ENCODE measurements at places on chromosomes 3 and 15.

DNA sequence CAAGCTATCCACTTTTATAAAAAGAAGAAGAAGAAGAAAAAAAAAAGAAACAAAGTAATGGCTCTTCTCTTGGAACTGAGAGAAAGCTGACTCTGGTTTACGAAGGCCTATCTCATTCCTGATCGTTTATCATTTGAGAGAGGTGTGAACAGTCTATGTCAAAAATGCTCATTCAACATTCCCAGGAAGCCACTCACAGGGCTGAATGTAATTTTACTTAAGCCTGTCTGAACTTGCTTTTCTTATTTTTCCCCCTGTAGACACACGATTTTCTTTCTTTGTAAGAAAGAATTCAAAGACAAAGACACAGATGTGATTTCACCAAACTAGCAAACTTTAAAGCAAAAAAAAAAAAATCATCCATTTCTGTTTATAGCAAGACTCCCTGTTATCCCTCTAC lies 805.8 kb downstream of the FHIT start:
- no peak overlapping the region for H3K4me3 ChIP-seq
- H3K27ac ChIP-seq = no peak overlapping the region
- no peak for DNase-seq
- H3K27me3 ChIP-seq = no peaks in the 10 kb centered on the region
- no peaks in the 10 kb centered on the region for H3K36me3 ChIP-seq

DNA sequence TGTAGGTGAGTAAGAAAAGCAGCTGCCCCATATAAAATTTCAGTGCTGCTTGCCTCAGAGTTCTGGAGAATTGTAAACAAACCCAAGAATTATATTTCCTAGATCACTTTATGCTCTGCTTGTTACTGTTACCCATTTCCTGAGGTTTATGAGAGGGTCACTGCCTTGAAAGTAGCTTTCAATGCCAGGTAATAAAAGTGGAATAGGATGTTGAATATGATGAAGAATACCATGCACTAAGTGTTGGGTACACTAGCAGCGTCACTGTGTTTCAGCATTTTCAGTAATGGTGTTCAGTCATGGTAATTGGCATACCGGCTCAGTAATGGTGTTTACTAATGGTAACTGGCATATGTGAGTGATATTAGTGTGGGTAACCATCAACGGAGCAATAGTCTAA lies 449.8 kb upstream of the TPRG1 start:
- H3K4me1 ChIP-seq = no peaks in the 10 kb centered on the region
- H3K36me3 ChIP-seq = no peaks in the 10 kb centered on the region
- H3K27me3 ChIP-seq = no peaks in the 10 kb centered on the region
- no peak for DNase-seq

DNA sequence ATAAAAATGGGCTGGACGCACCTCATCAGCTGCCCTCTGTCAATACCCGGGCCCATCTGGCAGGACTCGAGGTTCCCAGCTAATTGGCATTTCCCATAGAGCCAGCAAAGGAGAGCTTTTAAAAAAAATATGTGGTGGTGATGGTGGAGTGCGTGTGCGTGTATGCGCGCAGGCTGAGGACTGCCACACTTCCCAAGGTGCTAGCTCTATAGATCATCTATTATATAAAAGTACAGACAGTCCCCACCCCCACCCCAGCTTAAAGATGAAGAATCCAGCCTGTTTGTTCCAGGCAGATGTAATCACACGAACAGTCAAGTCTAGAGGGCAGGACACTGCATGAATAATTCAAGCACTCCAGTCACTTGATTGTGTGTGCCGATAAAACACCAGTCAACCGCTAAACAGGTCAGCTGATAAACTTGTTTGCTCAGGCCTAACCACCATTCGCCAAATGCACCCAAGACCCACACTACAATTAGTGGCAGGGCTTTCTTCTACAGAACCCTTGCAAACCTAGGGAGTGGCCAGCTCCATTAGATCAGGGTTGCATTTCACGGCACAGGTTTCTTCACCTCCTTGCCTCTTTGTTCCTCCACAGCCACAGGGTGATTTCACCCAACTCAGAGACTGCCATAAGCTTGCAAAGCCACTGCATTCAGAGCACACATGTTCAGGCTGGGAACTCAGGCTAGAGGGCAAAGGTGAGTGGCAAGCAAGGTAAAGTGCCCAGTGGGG lies 5.8 kb downstream of the TLE3 start:
- no peak for DNase-seq
- no peak overlapping the region for H3K27ac ChIP-seq
- no peak overlapping the region for H3K4me3 ChIP-seq
- H3K27me3 ChIP-seq = no peaks in the 10 kb centered on the region
- H3K4me1 ChIP-seq = peaks cover 40% of the 10 kb centered on the region
- peaks cover 11% of the 10 kb centered on the region for H3K36me3 ChIP-seq

GRCh38 chr3:177683586-177683985 lies 486.3 kb upstream of the TBL1XR1 start:
- H3K4me3 ChIP-seq = no peak overlapping the region
- H3K36me3 ChIP-seq = no peaks in the 10 kb centered on the region
- H3K27me3 ChIP-seq = no peaks in the 10 kb centered on the region
- DNase-seq = no peak
- H3K27ac ChIP-seq = no peak overlapping the region
- peaks cover 4% of the 10 kb centered on the region for H3K4me1 ChIP-seq

DNA sequence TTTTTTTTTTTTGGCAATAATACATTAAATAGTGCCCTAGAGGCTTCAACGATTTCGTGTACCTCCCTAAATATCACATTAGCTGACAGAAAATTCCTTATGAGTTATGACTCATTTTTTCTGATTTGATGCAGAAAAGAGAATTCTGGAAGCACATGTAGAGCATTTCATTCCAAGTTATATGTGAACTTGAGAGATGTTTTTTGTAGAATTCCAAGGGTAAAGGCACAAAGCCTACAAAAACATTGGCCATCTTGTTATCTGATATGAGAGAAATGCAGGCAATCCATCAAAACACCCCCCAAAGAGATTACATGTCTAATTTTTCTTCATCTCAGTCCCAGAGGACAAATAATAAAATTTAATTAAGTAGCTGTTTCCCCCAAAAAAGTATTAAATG lies 6.7 kb upstream of the PFN2 start:
- no peaks in the 10 kb centered on the region for H3K36me3 ChIP-seq
- H3K27ac ChIP-seq = no peak overlapping the region
- peaks cover 4% of the 10 kb centered on the region for H3K27me3 ChIP-seq
- H3K4me3 ChIP-seq = no peak overlapping the region
- H3K4me1 ChIP-seq = no peaks in the 10 kb centered on the region

- H3K4me3 ChIP-seq = no peak overlapping the region
- no peak overlapping the region for H3K27ac ChIP-seq
- DNase-seq = no peak
- H3K27me3 ChIP-seq = no peaks in the 10 kb centered on the region
These were observed 70.9 kb downstream of the ANKRD28 start for GRCh38 chr3:15726881-15727280.

DNA sequence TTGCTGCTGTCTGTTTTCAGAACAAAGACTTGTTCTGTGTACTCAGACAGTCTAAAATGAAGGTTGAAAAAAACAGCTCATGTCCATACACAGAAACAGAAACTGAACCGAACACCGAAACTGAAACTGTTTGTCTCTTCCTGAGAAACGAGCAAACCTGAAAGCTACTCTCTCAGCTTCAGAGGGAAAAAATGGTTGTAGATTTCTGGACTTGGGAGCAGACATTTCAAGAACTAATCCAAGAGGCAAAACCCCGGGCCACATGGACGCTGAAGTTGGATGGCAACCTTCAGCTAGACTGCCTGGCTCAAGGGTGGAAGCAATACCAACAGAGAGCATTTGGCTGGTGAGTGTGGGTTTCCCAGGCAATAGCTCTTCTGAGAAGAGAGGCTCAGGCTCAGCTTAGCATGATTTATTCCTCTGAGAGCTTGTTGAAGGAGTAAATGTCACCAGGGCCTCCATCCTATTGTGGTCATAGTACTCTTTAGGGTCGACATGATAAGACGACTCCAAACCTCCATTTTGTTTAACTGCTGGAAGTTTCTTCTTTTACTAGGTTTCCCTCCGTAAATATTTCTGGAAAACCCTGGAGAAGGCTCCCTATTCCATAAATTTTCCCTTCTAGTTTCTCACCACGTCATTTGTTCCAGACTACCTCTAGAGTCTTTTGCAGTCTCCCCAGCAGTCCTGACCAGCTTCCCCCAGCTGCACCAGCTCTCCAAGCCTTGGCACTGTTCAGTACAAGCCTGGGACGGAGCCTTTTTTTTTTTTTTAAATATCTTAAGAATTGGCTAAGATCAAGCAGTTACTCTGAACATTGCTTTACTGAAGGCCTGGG lies at the start of gene RTP4:
TSS of gene RTP4 (plus strand) at position 135 of the 838 bp plus-strand sequence. CDS start at position 192, 57 bp downstream.
- peak; percentile 98 for DNase-seq
- H3K4me3 ChIP-seq = peak within 1 kb of the TSS; percentile 73
- H3K27ac ChIP-seq = peak within 1 kb of the TSS; percentile 89
- 0 out of 2 replicates have a peak, but pooled peaks cover 8% of the 10 kb centered on the region for H3K36me3 ChIP-seq

- no peak overlapping the region for H3K4me3 ChIP-seq
- H3K27me3 ChIP-seq = no peaks in the 10 kb centered on the region
- H3K4me1 ChIP-seq = no peaks in the 10 kb centered on the region
- DNase-seq = no peak
These were observed 117.6 kb downstream of the CHST2 start for GRCh38 chr3:143237077-143237627.

DNA sequence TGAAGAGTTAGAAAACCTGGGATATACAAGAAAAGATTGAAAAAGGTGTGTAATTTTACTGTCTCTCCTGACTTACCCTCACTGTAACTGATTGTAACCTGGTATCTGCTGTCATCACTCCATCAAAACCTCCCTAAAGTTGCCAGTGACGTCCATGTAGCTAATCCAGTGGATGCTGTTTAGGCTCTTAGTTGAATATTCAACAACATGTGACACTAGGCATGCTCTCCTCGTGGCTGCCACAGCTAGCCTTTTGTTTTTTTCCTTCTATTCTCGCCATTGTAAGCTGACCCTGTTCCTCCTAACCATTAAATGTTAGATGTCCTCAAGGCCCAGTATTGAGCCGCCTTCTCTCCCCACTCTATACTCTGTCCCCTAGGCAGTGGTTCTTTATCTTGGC lies 41.6 kb downstream of the GADL1 start:
- no peak for DNase-seq
- no peaks in the 10 kb centered on the region for H3K36me3 ChIP-seq
- H3K27me3 ChIP-seq = 0 out of 2 replicates have a peak, but pooled peaks cover 7% of the 10 kb centered on the region
- H3K27ac ChIP-seq = no peak overlapping the region
- peaks cover 2% of the 10 kb centered on the region for H3K4me1 ChIP-seq

DNA sequence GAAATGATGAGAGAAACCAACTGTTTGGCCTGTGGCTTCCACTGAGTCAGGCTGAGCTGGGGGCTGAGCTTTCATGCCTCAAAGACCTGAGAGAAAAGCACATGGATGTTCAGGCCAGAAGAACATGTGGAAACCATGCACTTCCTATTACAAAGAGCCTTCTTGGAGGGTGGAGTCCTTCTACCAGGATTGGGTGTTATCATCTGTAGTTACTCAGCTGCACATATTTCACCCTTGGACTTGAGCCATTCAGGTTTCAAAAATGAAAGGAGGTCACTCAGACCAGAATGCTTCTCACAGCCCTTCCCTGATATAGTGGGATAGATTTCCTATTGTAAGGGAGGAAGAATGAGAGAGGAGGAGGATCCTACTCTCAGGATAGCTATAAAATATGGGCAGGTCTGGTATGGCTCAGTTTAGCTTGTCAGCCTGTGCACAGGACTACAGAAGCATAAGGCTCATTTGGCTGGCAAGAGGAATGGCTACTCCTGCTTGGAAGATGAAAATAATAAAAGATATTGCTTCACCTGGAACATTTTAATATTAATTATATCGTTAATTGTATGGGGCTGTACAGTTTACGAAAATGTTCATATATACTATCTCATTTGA lies 173.6 kb upstream of the TMC3 start:
- H3K36me3 ChIP-seq = no peaks in the 10 kb centered on the region
- no peak overlapping the region for H3K4me3 ChIP-seq
- DNase-seq = no peak
- H3K27ac ChIP-seq = no peak overlapping the region

DNA sequence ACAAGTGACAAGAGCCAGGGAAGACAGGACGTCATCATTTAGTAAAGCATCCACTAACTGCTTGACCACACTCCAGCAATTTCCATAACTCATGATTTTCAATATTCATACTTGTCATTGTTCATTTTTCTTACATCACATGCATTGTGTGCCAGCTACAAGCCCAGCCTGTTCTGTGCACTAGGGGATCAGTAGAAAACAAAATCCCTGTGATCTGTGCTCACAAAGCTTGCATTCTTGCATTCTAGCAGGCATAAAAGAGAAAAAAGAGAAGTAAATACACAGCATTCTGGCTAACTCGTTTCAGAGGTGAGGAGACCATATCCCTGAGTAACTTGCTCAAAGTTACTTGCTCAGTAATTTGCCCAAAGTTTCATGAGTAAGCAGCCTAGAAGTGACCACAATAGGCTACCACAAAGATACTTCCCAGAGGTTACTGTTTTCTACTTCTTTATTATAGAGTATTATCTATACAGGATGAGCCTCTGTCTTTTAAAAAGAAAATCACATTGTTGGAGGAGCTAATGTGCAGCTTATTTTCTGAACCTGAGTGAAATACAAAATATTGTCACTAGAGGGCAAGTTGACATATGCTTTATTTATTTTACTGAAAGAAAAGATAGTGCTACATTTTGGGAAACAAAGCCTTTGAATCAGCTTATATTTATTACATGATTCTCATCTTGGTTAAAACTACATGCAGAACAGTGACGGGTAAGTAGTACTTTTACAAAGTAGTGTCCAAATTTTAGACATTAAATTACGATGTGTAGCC lies 701.4 kb upstream of the LMCD1 start:
- no peak overlapping the region for H3K27ac ChIP-seq
- no peaks in the 10 kb centered on the region for H3K27me3 ChIP-seq
- no peak overlapping the region for H3K4me3 ChIP-seq
- H3K36me3 ChIP-seq = no peaks in the 10 kb centered on the region
- DNase-seq = no peak

- no peaks in the 10 kb centered on the region for H3K36me3 ChIP-seq
- H3K27me3 ChIP-seq = no peaks in the 10 kb centered on the region
These were observed 66.5 kb upstream of the TBL1XR1 start for GRCh38 chr3:177263615-177264368.

DNA sequence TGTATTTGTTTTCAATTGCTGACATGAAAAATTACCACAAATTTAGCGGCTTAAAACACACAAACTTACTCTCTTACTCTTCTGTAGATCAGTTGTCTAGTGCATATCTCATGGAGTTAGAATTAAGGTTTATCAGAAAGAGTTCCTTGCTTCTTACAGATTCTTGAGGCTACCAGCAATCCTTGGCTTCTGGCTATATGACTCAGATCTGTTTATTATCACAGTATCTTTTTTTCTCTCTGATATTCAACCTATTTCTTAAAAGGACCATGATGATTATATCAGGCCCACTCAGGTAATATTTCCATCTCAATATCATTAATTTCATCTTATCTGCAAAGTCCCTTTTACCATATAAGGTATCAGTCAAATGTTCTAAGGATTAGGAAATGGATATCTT lies 263.5 kb upstream of the BCHE start:
- H3K27me3 ChIP-seq = no peaks in the 10 kb centered on the region
- no peak for DNase-seq
- H3K4me3 ChIP-seq = no peak overlapping the region
- H3K36me3 ChIP-seq = no peaks in the 10 kb centered on the region
